IPS DF 19.7 (cell line): ENCODE measurements at places on chromosomes 11 and 22.

- DNase-seq = no peak
Observed at GRCh38 chr11:81007046-81007445, 1566.2 kb upstream of the TENM4 start.

- DNase-seq = no peak
Observed at GRCh38 chr22:36478966-36479365, 2.5 kb downstream of the TXN2 start.

- DNase-seq = no peak
Observed at GRCh38 chr11:108144615-108145014, 23.2 kb downstream of the ACAT1 start.

- no peak for DNase-seq
Observed at GRCh38 chr11:126011265-126011664, 51.4 kb downstream of the CDON start.

DNA sequence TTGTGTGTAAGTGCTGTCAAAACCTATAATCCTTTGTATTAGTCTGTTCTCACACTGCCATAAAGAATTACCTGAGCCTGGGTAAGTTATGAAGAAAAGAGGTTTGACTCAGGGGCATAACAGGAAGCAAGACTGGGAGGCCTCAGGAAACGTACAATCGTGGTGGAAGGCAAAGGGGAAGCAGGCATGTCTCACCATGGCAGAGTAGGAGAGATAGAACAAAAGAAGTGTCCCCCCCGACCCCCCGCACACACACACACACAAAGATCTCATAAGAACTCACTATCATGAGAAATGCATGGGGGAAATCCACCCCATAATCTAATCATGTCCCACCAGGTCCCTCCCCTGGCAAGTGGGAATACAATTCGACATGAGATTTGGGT, 2.3 kb upstream of the USP28 start:
- DNase-seq = no peak

DNA sequence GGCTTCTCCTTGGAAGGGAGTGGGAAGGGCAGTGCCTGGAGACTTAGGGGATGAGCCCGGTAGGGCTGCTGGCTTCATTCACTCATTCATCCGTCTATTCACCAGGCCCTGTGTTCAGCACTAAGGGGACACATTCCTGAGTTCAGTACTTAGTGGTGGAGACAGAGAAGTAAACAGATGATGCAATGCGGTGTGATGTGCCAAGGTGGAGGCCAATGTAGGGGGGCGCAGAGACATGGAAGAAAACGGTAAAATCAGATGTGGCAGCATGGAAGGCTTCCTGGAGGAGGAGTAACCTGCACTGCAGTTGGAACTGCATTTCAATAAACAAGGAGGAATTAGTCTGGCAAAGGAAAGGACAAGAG, 21.3 kb downstream of the GRIK4 start:
- no peak for DNase-seq

GRCh38 chr11:1473011-1473628, 13.5 kb downstream of the MOB2 start:
- DNase-seq = no peak

- no peak for DNase-seq
Observed at GRCh38 chr22:19984851-19985811, 31.5 kb downstream of the ARVCF start.

- no peak for DNase-seq
Observed at GRCh38 chr11:132158696-132159095, 788.3 kb downstream of the NTM start.

- no peak for DNase-seq
Observed at GRCh38 chr11:85774256-85775101, 36.5 kb downstream of the SYTL2 start.

GRCh38 chr11:68868221-68868835, 26.6 kb upstream of the CPT1A start:
- DNase-seq = no peak

DNA sequence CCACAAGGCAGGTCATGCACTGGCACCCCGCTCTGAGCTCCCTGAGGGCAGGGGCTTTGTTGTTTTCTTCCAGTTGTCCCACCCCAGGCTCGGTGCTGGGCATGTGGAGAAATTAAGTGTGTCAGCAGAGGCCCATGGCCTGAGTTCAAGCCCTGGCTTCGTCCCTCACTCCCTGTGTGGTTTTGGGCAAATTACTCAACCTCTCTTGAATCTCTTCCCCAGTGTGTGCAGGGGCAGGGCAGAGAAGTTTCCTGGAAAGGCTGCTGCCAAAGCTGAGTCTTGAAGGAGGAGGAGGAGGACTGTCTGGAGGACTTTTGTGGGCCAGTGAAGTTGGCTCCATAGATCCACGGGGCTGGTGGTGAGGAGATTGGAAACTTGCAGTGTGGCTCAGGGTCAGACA, 138.1 kb upstream of the E2F8 start:
- no peak for DNase-seq

GRCh38 chr11:122617926-122618325, 37.6 kb upstream of the UBASH3B start:
- no peak for DNase-seq

DNA sequence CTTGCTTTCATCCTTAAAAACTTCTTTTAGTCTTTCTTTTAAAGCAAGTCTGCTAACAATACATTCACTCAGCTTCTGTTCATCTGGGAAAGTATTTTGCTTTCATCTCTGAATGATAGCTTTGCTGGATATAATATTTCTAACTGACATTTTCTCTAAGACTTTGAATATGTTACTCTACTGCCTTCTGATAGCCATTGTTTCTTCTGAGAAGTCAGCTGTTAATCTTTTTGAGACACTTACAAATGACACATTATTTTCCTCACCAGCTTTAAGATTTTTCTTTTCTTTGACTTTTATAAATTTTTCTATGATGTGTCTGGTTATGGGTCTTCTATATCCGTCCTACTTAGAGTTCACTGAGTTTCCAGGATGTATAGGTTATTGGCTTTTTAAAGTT, 643.1 kb downstream of the KCNA4 start:
- DNase-seq = no peak

DNA sequence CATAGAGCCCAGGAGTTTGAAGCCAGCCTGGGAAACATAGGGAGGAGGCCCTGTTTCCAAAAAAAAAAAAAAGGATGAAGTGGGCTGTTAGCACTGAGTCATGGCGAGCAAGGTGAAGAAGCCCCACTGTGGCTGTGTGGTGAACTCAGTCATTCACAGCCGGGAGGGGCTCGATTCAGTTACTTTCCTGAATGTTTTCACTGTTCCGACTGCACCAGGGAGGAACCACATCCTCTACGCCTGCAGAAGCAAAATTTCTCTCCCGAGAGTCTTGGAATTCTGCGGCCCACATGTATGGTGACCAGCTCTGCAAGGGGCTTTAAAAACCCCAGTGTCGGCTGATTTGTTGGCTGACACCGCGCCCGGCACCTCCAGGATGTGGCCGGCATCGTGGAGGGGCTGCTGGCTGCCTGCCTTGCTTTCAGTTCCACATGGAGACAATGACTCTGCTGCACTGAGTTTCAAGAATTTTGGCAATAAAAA, 27.8 kb upstream of the GRAMD4 start:
- DNase-seq = no peak

DNA sequence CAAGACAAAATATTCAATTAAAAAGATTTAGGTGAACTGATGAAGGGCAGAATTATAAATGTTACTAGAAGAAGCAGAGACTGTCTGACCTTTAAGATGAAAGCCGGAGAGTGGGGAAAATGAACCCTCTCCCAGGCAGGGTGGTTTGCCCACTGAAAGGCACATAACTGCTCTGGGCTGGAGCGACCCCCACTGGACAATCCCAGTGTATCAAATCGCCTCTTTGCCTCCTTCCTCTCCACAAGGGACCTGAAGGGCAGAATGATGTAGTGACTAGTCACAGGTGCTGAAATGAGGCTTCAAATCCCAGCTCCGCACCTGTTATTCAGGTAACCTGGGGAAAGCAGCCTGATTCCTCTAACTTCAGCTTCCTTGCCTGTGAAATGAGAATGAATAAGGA, 69.0 kb downstream of the EFCAB6 start:
- DNase-seq = no peak

- no peak for DNase-seq
Observed at GRCh38 chr11:118957549-118957948, 1.5 kb downstream of the UPK2 start.

DNA sequence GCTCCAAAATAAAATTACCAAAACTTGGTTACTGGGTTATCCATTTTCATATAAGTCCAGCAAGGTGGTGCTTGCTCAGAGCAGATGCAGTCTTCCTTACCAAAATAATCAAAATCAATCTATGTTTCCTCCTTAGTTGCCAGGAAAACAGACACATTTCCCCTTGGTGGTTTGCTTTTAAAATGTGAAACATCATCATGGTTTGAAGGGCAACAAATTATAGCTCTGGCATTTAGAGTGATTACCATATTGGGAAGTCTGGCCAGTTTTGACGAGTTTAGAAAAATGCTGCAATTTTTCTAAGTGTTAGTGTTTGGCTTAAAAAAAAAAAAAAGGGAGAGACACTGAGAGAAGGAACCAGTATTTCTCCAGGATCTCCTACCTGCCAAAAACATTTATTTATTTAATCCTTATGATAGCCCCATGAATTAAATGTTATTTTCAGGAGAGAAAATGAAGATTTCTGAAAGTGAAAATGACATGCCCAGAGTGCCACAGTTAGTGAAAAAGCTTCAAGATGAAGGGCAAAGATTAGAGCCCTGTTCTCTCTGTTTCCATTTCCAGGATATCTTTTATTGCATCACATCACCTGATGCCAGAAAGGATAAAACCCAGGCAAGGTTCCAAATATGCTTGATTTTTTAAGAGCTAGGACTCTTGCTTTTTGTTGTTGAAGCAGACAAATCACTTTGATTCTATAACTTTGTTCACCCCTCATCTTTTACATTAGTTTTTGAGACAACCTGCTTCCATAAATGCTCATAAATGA, 29.6 kb upstream of the TBCEL start:
- DNase-seq = no peak

DNA sequence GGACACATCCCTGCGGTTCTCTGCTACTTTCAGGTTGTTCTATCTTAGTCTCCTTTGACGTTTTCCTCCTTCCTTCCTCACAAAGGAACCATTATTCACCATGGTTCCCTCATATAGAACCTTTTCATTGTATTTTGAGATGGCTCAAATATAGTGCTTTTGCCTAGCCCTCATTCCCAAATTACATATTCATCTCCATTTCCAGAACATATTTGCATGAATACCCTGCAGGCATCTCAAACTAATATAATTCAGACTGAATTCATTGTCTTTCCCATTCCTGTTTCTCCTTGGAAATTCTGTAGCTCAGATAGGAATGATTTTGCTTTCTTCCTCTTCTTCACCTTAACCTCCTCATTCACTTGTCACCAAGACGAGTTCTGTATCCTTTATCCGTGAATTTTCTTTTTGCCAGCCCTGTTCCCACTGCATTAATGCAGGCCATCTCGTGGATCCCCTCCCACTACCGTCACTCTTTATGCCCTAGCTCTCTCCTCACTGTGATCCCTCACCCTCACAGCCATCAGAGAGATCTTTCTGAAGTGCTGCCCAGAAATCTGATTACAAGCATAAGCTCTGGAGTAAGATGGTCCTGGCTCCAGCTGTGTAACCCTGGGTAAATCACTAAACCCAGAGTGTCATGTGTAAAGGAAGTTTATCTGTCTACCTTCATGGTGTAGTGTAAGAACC, 23.3 kb downstream of the PIWIL4 start:
- DNase-seq = no peak

GRCh38 chr22:45740236-45740635, 68.6 kb downstream of the ATXN10 start:
- DNase-seq = no peak

GRCh38 chr11:61370349-61371005, 8.3 kb downstream of the TMEM138 start:
- no peak for DNase-seq

DNA sequence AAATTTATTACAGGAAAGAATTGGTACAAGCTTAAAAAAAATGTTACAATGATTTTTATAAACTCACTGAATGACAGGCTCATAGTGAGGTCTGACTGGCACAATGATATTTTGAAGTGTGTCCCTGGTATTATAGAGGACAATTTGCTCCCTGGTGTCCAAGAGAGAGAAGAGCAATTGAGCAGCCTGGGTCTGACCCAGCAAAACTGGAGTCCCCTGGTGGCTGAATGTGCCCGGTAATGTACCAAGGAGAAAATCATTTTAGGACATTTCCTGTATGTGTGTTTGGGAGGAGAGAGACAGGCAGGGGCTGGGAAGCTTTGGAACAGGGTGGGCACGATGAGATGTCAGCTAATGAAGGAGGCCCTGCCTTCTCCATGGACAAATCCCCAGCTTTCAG, 125.3 kb downstream of the APOL5 start:
- no peak for DNase-seq

GRCh38 chr11:95571718-95572260, 217.8 kb downstream of the FAM76B start:
- no peak for DNase-seq

DNA sequence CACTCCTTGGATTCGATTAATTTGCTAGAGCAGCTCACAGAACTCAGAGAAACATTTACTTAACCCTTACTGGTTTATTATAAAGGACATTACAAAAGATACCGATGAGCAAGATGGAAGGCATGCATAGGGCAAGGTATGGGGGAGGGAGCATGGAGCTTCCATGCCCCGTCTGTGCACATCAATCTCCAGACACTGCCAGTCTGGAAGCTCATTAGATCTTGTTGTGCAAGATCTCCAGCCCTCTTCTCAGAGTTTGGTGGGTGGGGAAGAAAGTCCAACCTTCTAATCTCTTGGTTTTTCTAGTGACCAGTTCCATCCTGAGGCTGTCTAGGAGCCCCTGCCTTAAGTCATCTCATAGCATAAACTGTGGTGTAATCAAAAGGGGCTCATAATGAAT, 190.7 kb downstream of the UVRAG start:
- DNase-seq = no peak

DNA sequence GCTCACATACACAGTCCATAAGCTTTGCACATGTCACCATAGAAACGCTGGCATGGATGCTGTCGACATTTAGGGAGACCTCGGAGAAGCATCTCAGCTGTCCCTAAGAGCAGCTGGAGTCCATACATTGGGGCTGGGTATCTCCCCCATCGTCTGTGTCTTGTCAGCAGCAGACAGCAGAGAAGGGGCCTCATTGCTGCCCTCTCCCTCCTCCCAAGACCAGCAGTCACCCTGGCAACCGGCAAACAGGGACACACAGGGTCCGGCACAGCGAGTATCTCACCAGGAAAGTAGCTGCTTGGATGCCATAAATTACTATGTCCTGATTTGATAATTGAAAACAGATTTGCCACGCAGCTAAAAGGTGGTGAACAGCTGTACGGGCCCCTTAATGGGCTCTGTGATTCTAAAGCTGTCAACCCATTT, 84.4 kb downstream of the CD44 start:
- DNase-seq = no peak

DNA sequence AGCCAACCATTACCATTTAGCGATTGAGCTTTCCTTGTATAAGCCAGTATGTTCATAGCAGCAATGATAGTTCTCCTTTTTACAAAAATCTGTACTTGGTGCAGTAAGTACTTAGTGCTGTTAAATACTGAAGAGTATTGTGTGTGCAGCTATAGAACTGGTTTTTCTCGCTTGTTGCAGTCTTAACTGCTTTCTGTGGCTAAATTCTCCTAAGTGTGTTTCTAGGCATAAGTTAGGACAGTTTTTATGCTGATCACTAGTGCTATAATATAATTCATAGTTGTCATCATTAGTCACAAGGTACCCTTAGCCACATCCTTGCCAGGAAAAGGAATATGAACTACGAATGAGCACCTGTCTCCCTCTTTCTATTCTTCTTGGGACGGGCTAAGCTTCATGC, 107.7 kb downstream of the GRAMD1B start:
- DNase-seq = no peak

- DNase-seq = no peak
Observed at GRCh38 chr22:35995348-35995747, 33.3 kb downstream of the RBFOX2 start.

- DNase-seq = no peak
Observed at GRCh38 chr11:117220568-117220967, 11.3 kb downstream of the PCSK7 start.
